Fibroblast of skin of left biceps (primary cell): ENCODE measurements at places on chromosomes 5 and 9.
A peak's percentile ranks its signal among the peaks of the same experiment; 100 is the strongest.

- no peak for DNase-seq
Observed at GRCh38 chr9:125683486-125683885, 23.5 kb downstream of the MAPKAP1 start.

DNA sequence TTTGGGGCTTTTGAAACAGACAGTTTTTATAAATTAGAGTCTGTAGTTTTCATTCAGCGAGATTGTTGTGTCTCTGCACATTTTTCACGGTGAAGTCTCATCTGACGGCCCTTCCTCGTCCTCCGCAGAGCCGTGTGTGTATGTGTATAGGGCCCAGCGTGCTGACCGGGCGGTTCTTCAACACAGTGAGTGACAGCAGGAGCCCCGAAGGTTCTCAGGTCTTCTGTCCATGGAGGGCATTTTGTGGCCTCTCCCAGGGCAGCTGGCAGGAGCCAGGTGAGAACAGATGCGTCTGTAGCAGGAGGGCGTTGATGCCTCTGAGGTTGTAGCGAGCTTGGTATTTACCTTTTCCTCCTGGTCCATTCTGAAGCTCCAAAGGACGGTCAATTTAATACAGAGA is 116.0 kb upstream of the LPCAT1 start:
- no peak for DNase-seq

DNA sequence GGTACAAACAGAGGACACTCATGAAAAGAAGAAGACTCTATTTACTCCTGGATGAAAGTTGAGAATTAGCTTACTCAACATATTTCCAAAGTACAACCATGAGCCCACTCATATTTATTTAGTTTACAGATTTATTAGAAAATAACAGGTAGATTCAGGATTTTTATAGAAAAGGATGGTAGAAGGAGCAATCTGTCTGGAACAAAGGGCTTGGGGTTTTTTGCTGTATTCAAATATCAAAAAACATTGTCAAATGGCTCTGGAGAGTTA is 7.0 kb upstream of the ERAP2 start:
- DNase-seq: no peak

DNA sequence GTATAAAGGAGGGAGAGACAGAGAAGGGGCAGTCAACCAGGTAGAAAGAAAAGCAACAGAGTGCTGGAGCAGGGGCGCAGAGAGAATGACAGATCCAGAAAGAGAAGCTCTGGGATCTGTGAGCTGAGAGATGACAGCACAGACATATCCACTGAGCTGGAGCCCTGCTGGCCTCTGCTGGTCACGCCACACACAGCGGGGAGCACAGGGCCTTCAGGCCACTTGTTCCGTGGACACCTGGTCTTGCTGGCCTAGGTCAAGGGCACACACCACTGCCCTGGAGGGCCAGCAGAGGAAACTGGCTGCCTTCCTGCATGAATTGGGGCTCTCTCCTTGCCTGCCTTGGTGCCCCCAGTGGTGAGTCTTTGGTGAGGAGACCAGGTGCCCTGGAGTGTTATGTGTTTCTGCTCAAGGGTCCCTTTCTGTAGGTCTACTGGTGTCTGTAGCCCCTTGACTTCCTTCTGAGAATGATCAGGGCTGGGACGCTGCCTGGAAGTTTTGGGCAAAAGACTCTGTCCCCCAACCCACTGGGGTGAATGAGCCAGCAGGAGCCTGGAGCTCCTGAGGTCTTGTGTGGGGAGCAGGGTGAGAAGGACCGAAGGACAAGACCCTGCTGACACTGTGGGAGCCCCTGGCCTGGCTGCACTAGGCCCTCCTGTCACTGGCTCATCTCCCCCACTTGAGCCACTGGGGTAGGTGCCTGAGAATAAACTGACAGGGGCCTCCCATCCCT is 59.2 kb upstream of the ADAMTS2 start:
- DNase-seq: no peak

GRCh38 chr9:109922617-109923470 is 142.8 kb downstream of the PALM2AKAP2 start:
- DNase-seq: no peak

GRCh38 chr5:128649192-128649591 is 111.1 kb upstream of the FBN2 start:
- peak; percentile 65 for DNase-seq

DNA sequence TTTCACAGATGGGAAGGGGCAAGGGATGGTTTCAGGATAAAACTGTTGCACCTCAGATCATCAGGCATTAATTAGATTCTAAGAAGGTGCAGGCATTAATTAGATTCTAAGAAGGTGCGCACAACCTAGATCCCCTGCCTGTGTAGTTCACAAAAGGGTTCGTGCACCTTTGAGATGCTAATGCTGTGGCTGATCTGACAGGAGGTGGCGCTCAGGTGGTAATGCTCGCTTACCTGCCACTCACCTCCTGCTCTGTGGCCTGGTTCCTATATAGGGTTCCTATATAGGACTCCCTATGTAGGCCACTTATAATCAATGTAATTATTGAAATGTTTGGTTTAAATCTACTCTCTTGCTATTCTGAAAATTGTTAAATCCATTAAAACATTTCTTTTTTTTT is 171.0 kb downstream of the MSX2 start:
- no peak for DNase-seq

GRCh38 chr9:107698779-107699178 is 209.2 kb upstream of the KLF4 start:
- no peak for DNase-seq

- DNase-seq: no peak
Observed at GRCh38 chr9:133429214-133429613, 7.0 kb downstream of the ADAMTS13 start.

DNA sequence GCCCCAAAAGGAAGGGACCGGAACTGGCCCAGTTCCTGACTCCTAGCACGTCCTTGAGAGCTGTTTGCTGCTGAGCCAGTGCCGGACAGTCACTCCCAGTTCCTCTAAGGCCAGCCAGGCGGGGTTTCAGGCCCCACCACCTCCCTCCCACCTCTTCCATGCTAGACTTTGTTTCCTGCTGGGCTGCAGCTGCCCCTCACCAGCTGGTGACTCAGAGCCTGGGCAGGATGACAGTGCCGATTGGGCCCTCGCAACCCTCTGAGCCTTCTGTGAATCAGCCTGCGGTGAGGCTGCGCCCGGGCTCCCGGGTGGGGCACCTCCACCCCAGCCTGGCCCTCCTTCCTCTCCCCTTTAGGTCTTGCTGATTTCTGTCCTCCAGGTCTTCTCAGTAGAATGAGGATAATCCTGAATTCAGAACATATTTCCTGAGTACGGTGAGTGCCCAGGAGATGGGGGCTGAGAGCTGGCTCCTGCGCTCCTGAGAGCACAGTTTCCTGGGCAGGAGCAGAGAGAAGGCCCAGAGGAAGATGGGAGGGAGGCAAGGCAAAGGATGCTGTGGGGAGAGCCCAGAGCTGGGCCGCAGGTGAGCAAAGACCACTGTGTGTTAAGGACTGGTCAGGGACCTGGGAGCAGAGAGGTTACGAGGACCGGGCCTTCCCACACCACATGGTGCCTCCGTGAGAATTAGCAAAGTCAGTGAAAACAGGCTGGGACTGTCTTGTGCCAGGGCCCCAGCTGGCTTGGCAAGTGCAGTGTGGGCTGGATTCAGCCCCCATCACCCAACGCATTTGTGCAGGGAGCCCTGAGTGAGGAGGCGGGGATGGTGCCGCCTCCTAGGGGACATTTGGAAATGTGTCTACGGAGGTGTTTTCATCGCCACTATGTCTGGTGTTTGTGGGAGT is 32.9 kb upstream of the STXBP1 start:
- DNase-seq: peak; percentile 64

DNA sequence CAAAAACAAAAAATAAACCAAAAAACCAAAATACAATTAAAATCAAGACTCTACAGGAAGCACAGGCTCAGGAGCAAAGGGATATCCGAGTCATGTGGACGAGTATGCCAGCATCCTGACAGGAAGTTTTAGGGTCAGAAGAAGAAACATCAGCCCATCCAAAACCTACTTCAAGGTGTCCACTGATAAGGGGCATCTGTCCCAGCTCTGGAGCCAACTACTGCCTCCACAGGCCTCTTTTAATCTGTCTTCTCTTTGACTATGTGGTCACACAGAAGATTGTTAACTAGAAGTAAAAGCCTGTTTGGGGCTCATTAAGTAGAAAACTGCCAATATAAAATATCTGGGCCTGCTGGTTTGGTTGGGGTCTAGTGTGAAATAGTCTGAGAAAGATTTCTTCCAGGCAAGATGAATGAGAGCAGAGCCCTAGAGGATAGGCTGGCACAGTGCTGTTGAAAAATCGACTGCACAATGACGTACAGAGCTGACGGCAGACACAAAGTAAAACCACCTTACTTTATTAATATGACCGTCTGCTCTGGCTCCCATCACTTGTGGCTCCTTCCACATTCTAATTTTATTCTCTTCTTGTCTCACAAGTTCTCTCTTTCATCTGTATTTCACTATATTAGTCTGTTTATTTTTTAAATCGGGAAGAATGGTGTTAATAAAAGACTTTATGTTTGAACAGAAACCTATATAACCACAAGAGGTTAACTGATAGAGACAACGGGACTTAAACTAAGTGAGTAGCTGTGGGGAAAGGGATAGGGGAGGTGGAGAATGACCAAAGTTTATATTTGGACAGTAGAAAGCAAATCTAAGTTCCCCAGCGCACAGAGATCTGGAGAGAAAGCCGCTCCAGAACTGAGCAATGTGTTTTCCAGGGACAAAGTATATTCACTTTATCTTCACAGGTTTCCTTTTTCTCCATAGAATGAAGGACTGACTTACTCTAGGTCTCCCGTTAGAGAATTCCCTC is 22.9 kb upstream of the MSH3 start:
- DNase-seq: no peak

- DNase-seq: no peak
Observed at GRCh38 chr5:82590112-82590511, 312.0 kb upstream of the RPS23 start.

GRCh38 chr5:36177715-36178523 is 26.0 kb downstream of the SKP2 start:
- DNase-seq: no peak

DNA sequence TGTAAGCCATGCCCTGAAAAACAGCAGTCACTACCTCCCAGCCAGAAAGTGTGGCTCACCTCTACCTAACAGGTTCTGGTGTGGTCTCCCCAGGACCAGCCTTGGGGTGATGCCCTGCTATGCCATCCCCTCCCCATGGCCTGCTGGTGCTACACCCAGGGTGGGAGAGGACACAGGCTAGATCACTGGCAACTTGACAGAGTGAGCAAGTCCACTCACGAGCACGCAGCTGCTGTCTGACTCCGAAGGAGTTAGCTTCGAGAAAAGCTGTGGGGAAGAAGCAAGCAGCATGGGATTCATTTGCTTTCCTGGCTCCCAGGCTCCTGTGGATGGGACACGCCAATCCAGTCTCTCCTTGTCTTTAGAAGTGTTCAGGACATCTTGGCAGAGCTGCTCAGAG is 102.2 kb downstream of the COL5A1 start:
- no peak for DNase-seq

- DNase-seq: no peak
Observed at GRCh38 chr5:140318792-140319191, 15.9 kb upstream of the PFDN1 start.

DNA sequence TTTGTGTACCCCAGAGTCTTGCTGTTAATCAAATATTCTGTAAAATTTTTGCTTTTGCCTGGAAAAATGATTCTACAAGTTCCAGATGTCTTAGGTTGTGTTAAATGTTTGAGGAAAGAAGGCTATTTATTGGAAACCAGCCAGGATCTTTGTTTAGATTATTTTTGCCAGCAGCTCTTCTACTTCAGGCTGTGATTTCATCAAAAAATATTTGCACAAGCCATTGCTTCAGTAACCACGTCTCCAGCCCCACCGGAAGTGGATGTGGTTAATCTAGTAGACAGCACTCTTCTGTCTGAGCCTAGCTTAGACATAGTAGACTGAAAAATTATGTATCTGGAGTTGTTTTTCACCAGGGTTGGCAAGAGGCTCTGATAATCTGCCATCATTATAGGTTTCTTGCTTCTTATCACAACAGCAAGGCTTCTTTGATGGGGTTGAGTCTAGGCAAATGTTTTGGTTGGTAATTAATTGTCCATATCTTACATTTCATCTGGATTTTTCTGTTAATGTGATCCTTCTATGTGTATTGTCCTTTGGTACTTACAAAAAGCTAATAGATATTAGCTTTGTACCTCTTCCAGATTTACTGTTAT is 17.1 kb downstream of the KCTD16 start:
- DNase-seq: peak; percentile 98

DNA sequence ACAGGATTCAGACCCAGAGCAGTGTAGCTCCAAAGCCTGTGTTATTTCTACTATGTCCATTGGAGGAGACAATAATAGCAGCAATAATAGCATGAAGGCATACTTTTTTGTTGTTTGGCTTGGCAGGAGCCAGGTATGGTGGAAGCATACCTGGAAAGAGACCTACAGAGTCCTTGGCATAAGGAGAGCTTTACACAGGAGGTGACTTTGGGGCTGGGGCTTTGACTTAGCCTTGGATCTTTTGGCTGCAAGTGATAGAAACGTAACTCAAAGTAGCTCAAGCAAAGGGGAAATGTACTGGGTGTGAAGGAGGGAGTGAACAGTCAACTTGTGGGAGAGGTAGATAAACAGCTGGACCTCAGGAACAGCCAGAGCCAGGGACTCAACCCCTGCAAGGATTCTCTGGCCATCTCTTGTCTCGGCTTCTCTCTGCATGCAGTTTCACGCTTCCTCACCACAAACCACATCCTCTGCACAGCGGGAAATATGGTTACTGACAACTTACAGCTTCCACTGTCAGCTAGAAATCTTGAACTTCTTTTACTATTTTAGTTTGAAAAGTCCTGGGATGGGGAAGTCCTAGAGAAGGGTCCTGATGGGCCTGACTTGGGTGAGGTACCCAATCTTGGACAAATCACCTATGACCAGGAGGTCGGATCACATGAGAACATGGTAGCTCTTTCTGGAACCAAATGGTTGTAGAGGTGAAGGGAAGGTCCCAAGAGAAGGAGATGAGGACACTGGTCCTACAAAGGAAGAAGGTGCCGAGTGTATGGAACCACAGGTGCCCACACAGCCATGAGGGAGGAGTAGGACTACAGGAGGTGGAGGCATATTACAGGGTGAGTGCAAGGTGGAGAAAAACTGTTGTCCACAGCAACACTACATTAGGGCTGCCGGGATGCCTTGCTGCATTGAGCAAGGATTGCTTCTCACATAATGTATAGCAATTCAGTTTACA is 47.0 kb upstream of the TGFBR1 start:
- peak; percentile 68 for DNase-seq

- DNase-seq: no peak
Observed at GRCh38 chr5:114001076-114001475, 360.8 kb upstream of the KCNN2 start.
